Putamen (tissue), 1 donor: ENCODE measurements at places on chromosomes 4 and X.
A peak's percentile ranks its signal among the peaks of the same experiment; 100 is the strongest.

DNA sequence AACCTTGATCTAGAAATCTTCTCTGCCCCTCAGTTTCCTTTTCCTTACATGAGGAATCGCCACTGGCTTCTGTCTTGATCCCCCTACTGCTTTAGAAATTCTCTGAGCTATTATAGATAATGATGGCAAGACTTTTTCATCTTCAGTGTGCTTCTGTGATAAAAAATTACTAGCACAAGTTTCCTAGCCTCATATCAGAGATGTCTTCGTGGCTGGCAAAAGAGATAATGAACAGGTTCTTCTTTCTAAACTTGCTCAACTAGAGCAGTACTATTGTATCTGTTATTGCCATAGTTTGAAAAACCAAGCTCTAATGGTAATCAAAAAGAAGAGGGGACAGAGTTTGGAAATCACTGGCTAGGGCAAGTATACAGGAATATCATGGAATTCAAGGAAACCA lies 4.1 kb upstream of the PDGFC start:
- DNase-seq, result no peak

- DNase-seq, result no peak
These were observed 123.5 kb upstream of the WDR1 start for GRCh38 chr4:10239982-10240654.

DNA sequence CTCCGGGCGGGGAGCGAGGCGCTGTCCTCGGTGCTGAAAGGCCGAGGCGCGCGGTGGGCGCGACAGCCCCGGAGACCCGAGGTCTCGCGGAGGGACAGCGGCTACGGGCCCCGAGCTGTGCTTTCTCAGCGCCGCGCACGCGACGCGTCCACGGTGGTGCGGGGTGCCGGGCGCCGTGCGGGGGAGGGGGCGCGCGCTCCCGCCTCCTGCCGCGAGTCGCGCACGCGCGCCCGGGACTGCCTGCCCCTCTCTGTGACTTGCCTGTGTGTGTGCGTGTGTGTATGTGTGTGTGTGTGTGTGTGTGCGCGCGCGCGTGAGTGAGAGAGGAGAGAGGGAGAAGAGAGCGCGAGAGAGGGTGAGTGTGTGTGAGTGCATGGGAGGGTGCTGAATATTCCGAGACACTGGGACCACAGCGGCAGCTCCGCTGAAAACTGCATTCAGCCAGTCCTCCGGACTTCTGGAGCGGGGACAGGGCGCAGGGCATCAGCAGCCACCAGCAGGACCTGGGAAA lies at the start of gene GRIA2:
TSS of gene GRIA2 (plus strand) at position 358 of the 511 bp plus-strand sequence. CDS start 315 bp downstream, outside the sequence.
- peak; percentile 90 for DNase-seq

DNA sequence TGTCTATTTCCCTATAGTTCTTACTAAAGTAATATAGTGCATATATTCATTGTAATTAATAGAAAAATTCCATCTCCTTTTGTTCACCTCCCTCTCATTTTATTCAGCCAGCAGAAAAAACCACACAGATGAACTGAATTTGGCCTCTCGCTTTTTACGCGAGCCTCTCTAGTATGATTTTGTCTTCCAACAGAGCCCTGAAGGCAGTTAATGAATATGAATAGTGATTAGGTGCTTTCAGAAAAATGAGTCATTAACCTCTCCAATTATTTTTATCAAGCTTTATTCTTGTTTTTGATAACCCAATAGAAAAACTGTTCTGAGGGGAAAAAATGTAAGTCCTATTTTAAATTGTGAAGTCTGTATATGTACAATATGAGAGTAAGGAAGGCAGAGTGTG lies 74.1 kb downstream of the ZAR1 start:
- no peak for DNase-seq

DNA sequence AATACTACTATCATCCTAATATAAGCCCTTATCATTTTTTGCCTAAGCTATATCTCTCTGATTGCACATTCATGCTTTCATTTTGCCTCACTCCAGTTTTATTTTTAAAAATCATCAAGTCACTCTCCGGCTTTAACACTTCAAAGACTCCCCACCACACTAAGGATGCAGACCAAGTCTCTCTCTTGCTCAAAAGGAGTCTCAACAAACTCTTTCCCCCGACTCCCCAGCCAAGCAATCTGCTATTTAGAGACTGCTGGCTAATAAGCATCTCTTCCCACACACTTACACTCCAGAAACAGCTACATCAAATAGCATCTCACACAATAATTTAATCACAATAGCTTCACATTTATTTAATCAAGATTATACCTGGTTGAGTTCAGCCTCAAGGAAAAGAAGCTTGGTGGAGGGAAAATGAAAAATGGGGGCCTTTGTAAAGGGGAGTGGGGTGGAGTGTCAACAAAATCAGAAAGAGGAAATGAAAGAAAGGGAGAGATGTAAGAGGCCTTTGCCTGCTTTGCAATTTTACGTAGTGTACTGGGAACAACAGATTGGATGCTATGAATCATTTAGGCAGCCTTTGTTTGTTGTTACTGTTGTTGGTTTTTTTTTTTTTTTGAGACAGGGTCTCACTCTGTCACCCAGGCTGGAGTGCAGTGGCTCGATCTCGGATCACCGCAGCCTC lies 104.1 kb upstream of the MCF2 start:
- DNase-seq, result no peak

DNA sequence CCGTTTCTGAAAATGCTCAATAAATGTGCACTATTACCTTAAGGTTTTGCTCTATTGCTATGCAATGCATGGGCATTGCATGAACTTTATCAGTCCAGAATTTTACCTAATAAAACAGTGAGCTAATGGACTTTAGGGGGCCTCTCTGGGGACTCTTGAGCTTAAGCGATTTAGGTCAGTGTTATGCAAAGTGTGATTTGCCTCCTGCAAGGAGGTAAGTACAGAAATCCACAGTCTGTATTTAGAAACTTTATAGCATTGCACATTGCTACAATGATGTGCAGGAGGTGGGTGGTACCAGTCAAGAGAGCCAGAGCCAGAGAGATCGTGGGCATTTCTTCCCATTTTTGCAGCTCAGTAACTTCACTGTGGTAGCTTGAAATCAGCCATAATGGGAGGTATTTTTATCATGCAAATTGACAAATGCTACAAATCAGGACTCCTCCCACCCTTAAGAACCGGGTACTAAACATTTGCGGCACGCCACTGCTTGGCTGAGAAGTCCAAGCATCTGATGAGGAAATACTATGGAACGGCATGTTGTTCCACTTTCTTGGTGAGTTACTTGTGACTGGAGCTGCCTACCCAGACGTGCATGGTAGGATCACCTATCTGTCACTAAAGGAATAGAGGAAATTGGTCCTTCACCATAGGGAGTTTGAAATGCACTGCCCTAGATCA lies 174.6 kb upstream of the PGRMC2 start:
- peak; percentile 37 for DNase-seq

DNA sequence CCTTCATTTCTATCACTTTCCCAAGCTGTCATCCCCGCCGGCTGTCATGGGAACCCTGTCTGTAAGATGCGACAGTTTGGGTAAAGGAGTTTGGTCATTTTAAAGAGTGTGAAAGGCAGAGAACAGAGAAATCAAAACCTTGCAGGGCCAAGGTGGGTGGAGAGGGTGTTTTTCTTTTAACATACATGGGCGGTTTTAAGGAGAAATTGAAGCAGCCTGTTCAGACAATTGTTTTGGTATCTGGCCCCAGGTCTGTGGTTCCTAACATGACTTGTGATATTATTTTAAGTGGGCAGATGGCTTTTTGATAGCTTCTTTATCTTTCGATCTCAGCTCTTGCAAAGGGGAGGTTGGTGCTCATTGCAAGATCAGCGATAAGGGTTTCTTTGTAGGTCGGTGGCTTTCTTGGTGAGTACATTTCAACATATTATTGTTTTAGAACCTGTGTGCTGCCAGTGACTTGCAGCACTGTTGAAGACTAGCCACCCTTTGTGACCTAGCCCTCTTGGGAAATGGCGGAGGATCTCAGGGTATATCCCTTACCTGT lies 3.7 kb downstream of the PPP1R3F start:
- DNase-seq, result no peak

GRCh38 chr4:141524116-141524515 lies 112.3 kb upstream of the IL15 start:
- DNase-seq, result no peak

DNA sequence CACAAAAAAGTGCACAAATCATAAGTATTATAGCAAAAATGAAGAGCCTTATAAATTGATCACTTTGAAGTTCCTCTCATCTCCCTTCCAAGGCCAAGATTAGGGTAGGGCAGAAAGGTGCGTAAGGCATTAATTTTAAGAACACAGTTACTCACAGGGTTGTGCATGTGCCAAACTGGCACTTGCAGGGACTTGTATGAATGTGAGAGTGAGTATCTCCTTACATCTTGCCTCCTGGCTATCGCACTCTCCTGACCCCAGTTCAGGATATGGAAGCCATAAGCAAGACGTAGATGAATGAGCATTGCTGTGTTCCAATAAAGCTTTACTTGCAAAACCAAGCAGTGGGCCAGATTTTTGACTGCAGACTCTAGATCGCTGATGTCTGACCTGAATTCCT lies 510.1 kb upstream of the AADAT start:
- DNase-seq, result no peak

- peak; percentile 31 for DNase-seq
These were observed 28.8 kb upstream of the CFAP47 start for GRCh38 chrX:35890699-35891098.

DNA sequence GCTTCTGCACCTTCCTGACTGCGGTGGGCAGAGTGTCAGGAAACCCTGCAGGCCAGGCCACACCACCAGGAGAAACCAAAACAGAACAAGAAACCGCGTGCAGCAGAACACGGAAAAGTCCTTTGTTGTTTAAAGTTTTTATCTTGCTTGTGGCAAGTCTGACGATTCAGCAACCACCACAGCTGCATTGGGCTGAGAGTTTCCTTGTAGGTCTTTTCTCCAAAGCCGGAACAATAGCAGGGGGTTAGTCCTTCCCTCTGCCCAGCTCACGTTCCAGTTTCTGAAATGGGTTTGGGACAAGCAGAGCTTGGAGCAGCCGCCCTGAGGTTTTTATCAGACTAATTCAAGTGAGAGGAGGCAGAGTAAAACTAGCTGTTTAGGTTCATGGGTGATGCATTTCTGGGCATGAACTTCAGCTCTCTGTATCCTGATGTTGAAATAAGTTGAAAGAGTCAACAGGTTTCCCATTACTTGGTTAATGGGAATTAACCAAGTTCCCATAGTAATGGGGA lies 216.9 kb downstream of the PTTG2 start:
- no peak for DNase-seq

DNA sequence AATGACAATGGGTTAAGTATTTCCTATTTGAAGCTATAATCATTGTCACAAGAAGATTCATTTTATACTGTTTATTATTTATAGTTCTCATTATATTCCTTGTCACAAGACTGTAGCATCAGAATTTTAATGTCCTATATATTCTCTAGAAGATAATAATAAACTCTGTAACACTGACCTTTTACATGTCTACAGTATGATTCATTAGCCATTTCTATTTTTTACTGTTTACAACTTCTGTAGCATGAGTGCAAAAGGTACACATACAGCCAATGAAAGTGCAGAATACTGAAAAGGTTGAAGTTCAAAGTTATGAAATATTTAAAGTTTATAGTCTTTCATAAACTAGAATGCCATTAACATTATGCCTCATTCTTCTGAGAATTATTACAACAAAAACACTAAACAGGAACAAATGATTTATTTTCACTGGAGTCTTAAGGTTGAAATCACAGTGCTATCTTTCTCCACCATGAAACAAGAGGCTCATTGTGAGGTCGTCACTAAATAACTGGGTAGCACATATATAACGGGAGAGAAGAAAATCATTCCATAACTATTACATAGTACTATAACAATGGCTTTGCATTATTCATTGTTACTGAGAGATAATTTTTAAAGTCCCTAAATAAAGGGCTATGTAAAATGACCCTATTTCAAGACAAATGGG lies 4.9 kb downstream of the PRR32 start:
- DNase-seq, result no peak

DNA sequence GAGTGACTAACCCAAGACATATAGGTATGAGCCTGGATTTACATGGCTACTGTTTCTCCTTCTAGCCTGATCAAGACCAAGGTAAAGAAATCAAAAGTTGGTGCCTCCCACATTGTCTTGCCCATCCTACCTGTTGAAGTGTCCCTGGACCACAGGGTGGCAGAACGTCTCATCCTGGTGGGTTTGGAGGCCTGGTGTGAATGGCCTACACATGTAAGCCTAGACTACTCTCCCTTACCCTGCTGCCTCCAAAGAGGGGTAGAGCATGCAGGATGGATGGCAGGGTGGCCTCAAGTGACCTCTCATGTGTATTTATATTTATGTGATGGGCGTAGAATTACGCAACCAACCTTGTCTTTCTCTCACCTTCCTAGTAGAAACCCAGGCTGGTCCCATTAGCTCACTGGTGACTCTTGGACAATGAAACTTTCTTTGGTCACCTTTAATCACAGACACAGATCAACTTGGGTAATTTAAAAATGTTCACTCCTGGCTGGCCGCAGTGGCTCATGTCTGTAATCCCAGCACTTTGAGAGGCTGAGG lies 73.3 kb upstream of the SOD3 start:
- DNase-seq, result no peak

- no peak for DNase-seq
These were observed 38.5 kb upstream of the POU3F4 start for GRCh38 chrX:83469551-83469950.

GRCh38 chr4:71456841-71457240 lies 118.0 kb downstream of the SLC4A4 start:
- DNase-seq, result no peak

- no peak for DNase-seq
These were observed 3.2 kb downstream of the GATA1 start for GRCh38 chrX:48789366-48790220.

GRCh38 chr4:57080781-57081650 lies 29.2 kb downstream of the IGFBP7 start:
- no peak for DNase-seq

DNA sequence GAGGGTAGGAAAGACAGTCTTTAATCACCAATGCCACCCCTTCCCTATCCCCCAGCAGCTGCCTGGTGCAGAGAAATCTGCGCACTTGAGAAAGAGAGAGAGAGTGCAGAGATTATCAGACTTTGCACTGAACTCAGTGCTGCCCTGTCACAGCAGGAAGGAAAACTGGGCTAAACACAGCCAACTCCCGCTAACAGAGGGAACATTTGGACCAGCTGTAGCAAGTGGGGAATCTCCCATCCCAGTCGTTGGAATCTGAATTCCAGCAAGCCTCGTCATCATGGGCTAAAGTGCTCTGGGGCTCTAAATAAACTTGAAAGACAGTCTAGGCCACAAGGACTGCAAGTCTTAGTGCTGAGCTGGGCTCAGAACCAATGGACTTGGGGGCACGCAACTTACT lies 168.7 kb downstream of the DLG3 start:
- DNase-seq, result no peak
